ENCODE measurements at places on chromosomes 2 and 18.
A peak's percentile ranks its signal among the peaks of the same experiment; 100 is the strongest.

GRCh38 chr2:147558620-147559019 is 286.2 kb upstream of the ACVR2A start:
- DNase-seq: no peak

DNA sequence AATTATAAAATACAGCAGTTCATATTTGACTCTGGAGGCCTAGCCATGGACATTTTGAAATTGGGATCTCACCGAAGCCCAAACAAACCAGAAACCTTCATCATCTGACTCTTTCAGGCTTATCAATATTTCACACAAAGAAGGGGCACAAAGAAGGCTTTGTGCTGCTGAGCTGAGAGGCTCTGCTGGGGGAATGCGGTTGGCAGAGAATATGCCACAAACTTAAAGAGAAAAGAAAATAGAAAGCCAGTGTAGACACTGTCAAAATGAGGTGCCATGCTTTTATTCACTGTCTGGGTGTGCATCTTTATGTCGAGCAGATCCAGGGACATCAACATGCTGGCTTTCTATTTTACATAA is 162.6 kb downstream of the QPCT start:
- no peak for DNase-seq

GRCh38 chr2:36461039-36461681 is 105.6 kb downstream of the CRIM1 start:
- DNase-seq: no peak

- DNase-seq: no peak
These were observed 78.4 kb downstream of the KANSL1L start for GRCh38 chr2:210092791-210093190.

GRCh38 chr2:44362207-44363015 is 664 bp downstream of the CAMKMT start:
- peak; percentile 23 for DNase-seq

GRCh38 chr2:71747559-71747958 is 294.2 kb downstream of the DYSF start:
- no peak for DNase-seq

DNA sequence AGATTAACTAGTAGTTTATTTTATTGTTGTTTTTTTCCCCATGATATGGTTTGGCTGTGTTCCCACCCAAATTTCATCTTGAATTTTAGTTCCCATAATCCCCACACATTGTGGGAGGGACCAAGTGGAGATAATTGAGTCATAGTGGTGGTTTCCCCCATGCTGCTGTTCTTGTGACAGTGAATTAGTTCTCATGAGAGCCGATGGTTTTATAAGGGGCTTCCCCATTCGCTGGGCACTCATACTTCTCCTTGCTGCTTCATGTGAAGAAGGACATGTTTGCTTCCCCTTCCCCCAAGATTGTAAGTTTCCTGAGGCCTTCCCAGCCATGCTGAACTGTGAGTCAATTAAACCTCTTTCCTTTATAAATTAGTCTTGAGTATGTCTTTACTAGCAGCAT is 36.5 kb downstream of the GALNT14 start:
- no peak for DNase-seq

DNA sequence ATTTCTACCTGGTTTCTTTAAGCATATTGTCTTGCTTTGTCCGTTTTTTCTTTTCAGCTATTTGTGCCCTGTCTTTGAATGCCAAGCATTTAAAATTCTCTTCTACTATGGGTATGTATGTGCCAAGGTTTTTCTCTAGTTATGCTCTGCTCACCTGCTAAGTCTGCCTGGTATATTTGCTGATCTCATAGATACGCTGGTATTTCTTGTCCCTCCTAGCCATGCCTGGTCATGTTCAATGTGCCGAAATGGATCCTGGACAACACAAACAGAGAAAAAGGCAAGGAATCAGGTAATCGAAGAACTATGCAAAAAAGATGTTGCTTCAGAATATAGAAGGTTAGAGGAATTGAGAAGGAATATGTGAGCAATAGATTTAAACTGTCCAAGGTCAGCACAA is 14.9 kb upstream of the KDM3A start:
- DNase-seq: no peak

GRCh38 chr18:77000527-77000926 is 132.1 kb downstream of the MBP start:
- peak; percentile 29 for DNase-seq

DNA sequence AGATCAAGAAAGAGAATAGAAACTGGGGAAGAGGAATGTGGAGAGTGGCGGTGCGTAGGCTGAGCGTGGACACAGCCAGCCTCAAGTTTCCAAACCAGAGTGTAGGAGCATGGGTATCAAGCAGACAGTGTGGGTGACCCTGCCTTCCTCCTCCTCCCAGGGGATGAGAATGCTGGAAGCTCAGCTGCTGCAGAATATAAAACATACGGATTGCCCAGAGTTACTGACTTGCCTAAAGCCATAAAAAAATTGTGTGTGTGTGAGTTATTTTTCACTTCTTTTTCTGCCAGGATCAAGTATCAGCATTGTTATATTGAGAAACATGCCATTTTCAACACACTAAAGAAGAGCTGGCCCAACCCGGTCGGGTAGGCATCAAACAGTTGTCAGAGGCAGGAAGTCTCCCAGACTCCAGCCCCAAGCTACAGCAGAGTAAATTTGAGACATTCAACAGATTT is 333.3 kb upstream of the ACVR2A start:
- DNase-seq: no peak

GRCh38 chr2:38653715-38654527 is 12.0 kb upstream of the GALM start:
- peak; percentile 64 for DNase-seq

DNA sequence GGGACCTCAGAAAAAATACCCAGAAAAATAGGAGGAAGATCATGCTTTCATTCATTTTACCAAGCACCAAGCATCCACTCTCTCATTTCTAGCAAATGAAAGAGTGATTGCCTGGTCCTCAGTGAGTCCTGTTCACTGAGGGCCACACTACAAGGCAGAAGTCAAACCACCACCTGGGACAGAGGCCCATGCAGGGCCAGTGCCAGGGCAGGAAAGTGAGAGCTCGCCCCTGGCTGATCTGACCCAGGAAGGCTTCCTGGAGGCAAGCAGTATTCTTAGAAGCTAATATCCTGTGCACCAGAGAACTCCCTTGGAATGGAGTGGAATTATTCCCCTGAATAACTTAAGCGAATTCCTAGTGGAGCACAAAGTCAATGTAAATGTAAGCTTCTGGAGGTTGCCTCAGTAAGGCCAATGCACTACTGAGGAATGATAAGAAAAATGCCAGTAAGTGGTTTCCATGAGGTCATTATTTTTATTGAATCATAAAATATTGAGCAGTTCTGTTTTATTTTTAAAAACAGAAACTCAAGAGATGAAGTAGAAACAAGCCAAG is 191.6 kb upstream of the ID2 start:
- DNase-seq: no peak

- DNase-seq: no peak
These were observed 84.2 kb downstream of the IRS1 start for GRCh38 chr2:226715347-226715990.

- no peak for DNase-seq
These were observed 6.0 kb upstream of the ANKRD29 start for GRCh38 chr18:23668731-23669130.

DNA sequence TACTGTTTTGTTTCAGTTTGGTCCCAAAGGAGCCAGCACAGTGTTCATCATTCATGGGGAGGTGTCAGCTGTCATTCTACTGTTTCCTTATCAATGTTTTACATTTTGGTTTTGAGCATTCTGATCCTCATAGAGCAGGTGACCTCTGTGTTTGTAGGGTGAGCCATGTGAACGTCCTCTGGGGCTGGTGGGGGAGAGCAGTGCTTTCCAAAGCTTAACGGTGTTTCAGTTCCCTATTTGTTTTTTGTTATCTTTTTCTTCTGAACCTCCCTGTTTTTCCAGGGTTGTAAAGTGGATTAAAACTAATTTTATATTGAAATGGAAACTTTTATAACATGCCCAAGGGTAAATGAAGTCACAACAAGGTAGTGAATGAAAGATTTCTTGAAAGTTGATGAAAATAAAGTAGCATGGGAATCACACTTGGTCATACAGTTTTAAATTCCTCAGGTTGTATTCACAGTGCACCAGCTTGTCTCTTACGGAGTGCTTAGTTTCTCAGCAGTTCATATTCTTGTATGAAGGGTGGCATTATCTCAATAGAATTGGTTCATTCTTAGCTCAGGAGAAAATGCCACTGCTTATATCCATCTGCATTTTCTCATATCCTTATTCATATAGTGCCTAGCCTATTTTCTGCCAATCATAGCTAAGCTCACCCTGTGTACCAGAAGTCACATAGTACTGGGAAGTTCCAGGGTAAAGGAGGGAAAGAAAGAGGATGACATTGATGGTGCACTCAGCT is 54.5 kb downstream of the MAP4K4 start:
- DNase-seq: no peak

DNA sequence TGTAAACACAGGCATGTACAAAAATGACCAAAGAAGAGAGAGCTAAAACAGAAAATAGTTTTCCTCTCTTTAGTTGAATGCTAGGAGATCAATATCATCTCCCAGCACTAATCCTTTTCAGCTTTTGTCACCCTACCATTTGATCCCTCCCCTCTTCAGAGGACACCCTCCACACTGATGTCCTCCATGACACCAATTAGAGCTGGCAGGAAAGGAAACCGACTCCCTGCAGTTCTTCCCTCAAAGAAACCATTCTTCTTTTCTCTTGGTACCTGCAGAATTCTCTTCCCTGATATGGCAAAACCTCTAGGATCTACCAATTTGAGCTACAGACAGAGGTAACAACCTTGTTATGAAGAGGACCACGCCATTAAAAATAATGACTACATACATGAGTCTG is 5.3 kb downstream of the EPB41L3 start:
- DNase-seq: no peak

GRCh38 chr18:54389143-54389505 is 31.4 kb downstream of the C18orf54 start:
- DNase-seq: no peak

DNA sequence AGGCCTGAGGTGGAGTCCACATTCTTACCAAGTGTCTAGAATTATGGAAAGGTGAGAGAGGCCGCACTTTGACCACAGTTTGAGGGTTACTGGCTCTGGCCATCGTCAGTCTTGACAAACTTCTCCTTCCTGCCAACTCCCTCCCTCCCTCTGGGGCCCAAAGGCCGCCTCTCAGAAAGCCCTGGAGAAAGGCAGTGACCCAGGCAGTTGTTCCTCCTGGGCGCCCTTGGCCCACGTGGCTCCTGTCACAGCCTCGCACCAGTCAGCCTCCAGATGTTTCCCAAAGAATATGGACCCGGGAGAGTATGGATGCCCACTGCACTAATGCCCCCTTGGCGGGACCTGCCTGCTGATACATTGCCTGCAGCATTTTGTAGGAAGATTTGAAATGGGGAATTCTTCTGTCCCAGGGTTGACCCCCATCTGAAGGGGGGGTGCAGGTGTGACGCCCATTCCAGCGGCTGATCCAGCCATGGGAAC is 61.7 kb downstream of the ASB1 start:
- DNase-seq: no peak

DNA sequence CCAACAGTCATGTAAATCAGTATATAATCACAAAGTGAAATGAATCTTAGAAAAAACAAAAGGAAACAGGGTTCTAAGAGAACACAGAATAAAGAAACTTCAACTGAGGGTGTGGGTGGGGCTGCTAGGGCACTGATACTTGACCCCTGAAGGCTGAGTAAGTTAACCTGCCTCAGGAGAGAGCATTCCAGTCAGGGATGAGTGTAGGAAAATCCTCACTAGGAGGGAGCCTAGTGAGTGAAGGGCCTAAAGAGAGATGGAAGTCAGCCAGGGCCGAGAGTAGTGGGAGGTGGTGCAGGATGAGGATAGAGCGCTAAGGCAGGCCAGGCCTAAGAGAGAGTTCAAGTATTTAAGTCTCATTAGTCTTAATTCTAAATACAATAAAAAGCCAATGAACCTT is 342.6 kb downstream of the SATB2 start:
- DNase-seq: no peak

GRCh38 chr18:56382541-56382940 is 255.9 kb downstream of the TXNL1 start:
- no peak for DNase-seq

DNA sequence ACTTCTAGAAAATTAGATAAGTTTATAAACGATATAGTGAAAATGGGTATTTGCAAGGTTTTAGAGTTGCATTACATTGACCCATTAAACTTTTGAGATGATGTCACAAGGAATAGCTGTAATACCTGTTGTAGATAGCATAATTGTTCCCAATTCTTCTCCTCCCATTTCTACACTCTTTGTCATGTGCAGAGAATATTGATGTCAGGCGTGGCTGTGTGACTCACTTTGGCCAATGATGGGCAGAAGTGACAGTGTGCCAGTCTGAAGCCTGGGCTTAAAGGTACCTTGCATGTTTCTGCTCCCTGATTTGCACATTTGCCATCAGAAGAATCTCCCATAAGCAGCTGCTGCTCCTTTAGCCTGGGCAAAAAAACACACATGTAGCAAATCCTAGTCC is 26.9 kb upstream of the CCBE1 start:
- DNase-seq: no peak

DNA sequence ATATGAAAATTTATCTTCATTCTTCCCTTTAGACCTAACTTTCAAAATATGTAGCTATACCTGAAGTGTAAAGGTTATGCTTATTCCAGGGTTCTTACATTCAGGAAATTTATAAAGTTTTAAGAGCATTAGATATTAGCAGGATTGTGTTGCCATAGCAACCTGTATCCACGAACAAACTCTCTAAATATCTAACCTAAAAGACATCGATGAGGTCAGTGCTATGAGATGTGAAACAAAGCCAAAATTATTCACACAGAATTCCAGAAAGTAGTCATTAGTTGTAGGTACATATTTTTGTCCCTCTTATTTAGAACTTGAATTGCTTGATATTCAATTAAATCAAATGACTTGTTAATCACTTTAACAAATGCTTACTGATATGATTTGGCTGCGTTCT is 705.3 kb downstream of the SOCS6 start:
- DNase-seq: no peak

DNA sequence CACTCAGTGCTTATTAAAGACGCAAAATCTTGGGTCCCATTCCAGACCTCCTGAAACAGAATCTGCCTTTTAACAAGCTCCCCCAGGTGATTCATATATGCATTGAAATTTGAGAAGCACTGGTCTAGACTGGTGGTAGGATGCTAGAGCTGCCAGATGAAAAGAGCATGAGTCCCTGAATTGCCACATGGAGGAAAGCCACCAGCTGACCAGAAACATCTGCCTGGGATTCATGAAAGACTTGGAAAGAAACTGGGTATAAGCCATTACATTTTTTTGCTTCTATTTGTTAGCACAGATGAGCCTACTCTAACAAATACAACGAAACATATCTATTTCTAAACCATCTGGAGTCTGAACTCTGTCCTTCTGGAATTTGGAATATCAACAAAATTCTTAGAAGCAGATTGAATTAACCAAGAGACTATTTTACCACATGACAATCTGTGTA is 228.9 kb downstream of the RBM43 start:
- no peak for DNase-seq

DNA sequence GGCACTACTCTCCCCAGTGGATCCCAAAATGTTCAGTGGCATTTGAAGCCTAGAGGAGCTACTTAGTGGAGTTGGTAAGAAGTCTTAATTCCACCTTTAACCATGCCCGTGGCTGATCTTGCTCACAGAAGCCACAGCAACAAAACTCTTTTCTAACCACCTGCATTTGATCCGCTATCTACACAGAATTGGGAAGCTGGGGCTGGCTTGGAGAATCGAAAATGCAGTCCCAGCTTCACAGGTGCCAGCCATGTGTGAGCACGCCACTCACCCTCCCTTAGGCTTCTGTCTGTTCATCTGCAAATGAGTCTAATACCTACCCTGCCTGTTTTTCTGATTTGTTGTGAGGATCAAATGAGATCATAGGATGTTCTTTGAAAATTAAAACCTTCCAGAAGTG is 182.6 kb downstream of the BCL11A start:
- DNase-seq: no peak
